ENCODE measurements at places on chromosomes 7 and 10.

GRCh38 chr10:78416031-78417011, 382.7 kb downstream of the RPS24 start:
- DNase-seq: peak; percentile 38

GRCh38 chr7:21945454-21946221, at the start of gene CDCA7L:
CDCA7L (minus strand) TSS chr7:21945899; CDS start chr7:21945804, 95 bp downstream.
- peak; percentile 31 for DNase-seq

DNA sequence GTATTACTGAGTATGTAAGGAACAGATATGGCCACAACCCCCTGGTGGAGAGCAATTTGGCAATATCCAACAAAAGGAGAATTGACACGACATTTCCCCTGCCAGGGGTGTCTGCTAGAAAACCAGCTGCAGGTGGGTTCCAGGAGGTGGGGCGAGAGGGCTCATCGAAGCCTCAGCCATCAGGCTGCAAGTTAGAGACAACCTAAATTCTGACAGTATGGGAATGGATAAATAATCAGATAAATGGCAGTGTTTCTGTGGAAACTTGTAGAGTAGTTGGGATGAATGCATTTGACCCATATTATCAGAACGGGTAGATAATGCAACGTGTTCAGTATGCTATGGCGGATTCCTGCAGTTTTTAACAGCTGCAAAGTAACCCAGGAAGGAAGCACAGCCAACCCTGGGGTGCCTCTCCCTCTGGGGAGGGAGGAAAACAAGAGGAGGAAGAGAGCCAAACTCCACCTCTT, 3.5 kb downstream of the TMEM273 start:
- no peak for DNase-seq

- DNase-seq: no peak
Observed at GRCh38 chr10:14692344-14693076, 82.2 kb downstream of the FAM107B start.

DNA sequence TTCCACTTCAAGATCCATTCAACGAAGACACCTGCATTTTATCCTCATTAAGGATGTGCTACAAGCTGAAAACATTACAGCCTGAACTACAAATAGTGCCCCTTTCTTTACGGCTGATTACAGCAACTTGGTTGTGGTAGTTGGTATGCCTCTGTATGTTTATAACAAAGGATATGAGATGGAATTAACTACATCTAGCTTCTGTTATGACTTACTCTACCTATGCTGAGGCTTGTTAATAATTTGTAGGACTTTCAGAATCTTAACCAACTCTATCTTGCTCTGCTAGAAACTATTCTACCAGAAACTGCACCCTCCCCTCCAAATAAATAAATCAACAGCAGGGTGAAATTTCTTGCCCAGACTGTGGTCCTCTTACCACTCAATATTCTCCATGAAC, 448.1 kb downstream of the GRM8 start:
- DNase-seq: no peak

GRCh38 chr7:94360926-94361325, 33.8 kb upstream of the COL1A2 start:
- DNase-seq: no peak

- no peak for DNase-seq
Observed at GRCh38 chr7:94264756-94265155, 129.9 kb upstream of the COL1A2 start.

DNA sequence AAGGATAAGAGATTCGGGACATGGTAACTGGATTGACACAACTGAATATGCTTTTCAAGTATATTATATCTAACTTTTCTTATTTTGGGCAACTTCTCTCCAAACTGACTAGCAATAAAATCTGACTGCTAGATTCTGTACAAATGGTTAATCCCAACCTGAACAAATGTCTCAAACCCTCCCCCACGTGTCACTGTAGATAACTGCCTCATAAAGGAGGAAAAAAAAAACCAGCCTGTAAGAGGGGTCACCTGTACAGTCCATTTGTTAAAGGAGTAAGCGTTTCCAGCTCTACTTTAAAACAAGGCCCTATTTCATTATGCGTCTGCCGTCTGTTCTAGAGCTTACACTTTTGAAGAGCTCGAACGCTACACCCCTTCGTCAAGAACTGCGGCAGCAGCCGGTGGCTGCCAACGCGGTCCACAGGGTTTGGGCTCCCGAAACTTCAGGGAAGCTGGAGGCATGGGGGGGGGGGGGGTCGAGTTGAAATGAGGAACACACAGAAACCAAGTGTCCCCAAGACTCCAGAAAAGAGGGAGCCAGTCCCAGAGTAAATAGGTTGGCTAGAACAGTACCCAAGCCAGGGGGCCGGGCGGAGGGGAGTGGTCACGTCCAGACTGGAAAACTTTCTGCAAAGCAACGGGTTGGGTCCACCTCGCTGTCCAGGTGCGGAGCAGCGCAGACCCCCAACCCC, 492 bp downstream of the COG5 start:
- DNase-seq: peak; percentile 21

GRCh38 chr7:138727336-138728099, 26.4 kb upstream of the SVOPL start:
- peak; percentile 93 for DNase-seq

GRCh38 chr7:88942815-88943501, 147.4 kb upstream of the TEX47 start:
- DNase-seq: no peak

DNA sequence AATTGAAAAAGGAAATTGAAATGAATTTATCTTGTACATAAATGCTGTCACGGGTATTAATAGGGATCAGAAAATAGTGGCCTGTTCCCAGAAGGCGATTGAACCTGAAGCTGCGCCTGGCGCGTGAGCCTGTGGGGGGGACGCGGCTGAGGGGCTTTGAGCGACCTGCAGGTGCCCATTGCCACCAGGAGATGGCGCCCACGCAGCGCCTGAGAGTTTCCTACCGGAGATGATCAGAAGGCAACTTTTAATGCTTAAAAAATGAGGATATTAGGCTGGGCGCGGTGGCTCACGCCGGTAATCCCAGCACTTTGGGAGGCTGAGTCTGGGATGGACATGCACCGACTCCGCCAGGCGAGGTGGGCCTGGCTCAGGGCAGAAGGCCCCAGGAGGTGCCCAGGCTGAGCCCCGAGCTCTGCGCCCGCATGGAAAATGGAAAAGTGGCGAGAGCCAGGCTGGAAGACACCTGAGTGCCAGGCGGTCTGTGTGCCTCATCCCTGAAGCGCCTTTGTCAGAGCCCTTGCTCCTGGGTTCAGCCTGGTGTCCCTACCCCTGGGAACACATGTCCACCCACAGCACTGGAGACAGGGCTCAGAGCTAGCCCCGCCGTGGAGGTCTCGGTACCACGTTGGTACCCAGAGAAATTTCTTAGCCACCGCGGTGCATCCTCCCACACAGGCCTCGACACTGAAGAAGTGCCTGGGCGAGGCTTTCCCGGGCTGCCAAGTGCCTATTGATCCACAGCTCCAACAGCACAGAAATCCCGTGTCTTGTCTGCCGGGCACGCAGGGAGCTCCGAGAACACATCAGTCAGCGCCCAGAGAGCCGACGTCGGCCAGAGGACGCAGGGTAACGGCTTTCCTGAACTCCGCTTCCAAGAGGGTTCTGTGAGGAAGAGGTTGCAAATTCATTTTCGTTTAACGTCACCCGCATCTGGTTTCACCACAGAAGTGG, 117.4 kb downstream of the INPP5A start:
- peak; percentile 32 for DNase-seq

All from bronchial epithelial cell (primary cell).